ENCODE measurements at places on chromosomes 2 and 18.
A peak's percentile ranks its signal among the peaks of the same experiment; 100 is the strongest.

DNA sequence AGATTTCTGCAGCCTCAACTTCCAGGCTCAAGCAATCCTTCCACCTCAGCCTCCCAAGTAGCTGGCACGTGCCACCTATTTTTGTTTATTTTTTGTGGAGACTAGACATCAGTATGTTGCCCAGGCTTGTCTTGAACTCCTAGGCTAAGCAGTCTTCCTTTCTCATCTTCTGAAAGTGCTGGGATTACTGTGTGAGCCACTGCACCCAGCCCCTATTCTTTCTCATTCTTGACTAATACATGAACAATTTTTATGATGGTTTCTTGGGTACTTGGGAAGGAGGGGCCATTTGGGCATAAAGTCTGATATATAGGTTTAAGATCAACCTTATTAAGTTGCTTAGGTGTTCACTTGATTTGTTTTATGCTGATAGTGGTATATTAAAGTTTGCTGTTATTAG, 26.2 kb downstream of the EPC2 start:
- DNase-seq = no peak

DNA sequence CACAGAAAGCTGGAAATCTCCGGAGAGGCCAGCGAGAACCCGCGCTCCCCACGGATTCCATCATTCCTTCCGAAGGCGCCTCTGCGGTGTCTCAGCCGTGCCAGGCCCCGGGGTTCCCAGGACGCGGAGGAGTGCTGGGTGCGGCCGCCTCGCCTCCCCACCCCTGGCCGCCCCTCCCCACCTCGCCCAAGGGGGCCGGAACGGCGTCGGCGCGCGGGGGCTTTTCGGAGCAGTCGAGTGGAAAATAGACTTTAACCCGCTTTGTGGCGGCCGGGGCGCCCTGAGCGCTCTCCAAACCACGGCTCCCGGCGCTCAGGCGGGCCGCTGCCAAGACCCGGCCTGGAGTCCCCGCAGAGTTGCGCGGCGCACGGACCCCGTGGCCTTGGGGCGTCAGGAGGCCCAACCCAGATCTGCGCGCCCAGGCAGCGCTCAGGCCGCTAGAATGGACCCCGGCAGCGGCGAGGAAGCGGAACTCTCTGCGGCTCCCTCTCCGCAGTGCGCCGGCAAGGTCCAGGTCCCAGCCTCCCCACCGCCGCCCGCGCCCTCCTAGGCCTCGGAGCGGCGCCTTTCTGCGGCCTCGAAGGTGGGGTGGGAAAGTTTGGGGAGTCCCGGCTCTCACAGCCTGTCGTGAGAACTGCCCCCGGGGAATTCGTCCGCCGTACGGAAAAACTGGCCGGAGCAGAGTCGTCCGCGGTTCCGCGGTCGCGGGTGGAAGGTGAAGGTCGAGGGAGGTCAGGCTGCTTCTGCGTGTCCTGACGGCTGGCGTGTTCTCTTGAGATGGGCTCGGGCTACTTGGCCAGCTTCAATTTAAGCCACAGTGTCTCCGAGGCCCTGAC, 1.2 kb upstream of the EMX1 start:
- peak; percentile 44 for DNase-seq

- no peak for DNase-seq
Measured at GRCh38 chr2:45000921-45001868, 8.1 kb downstream of the SIX2 start.

- no peak for DNase-seq
Measured at GRCh38 chr2:22855081-22855480, 529.9 kb upstream of the KLHL29 start.

DNA sequence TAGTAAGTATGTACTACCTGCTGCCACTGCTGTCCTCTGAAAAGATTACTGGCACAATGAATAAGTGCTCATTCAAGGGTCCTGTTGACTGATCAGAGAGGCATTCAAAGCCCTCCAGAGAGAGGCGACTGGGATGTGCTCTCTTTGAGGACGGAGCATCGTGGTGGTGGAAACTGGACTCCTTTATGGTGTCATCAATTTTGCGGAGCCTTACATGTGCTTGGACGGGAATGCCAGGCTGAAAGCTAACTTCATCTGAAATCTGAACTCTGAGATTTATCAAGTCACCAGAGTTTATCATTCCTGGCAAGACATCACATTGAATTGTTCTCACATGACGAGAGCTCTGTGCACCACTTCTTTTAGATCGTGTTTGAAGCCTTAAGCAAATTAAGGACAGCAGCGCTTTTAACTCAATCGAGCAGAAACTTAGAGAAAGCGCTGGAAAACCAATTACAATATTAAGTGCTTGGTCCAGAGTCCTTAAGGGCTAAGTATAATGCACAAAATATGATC, 138.3 kb downstream of the NCK2 start:
- no peak for DNase-seq

GRCh38 chr2:25301453-25302352, 40.0 kb downstream of the DNMT3A start:
- peak; percentile 49 for DNase-seq

DNA sequence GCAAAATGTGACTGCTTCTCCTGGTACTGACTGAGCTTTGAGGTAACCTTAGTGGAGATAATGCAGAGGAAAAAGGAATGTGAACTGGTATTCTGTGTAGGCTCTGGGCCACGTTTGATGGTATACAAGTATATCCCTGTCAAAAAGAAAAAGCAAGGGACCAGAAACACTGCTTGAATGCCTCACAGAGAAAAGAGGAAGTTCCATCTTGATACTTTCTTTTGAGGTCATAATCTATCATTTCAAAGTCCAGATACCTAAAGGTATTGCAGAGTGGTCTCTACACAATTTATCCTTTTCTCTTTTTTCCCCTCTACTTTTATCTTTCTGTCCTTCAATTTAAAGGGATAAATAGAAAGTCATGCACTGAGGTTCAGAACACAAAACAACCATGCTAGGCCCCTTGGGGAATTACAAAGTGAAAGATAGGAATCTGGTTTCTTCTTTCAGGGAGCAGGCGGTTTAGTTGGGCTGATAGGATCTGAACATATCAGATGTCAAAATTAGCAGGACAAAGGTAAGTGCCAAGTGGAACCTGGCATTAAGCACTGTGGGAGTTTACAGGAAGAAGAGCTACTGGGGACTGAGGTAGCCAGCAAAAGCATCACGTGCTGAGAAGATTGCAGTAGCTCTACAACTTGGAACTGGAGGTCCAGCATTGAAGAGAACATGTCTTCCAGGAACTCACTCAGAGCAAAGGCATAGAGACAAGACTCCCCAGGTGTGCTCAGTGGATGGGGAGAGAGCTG, 121.2 kb downstream of the LYPD6 start:
- DNase-seq = no peak

Measured in CD4-positive, alpha-beta T cell treated with Interleukin-10 for 1 hour (primary cell).